ENCODE measurements at places on chromosomes 11 and 22. TPM values are rescaled to one million over a fixed set of nuclear protein-coding genes. Genes with fewer than 3 reads are reported as not detected.

The CD248 gene
- total RNA-seq = 28.2 TPM

The B3GAT3 gene
- 20.3 TPM for total RNA-seq

The C22orf31 gene
- total RNA-seq = not detected

The METTL15 gene
- total RNA-seq = 10.0 TPM

The MMP10 gene
- total RNA-seq = not detected

The SPTBN2 gene
- 7.5 TPM for total RNA-seq

The SHISAL1 gene
- total RNA-seq = 14.7 TPM

The ACR gene
- total RNA-seq = 0.42 TPM

The KRTAP5-2 gene
- not detected for total RNA-seq

- H3K4me3 ChIP-seq = no peak overlapping the region
- no peak for DNase-seq
- H3K36me3 ChIP-seq = no peaks in the 10 kb centered on the region
These were observed 136.1 kb downstream of the DCDC1 start for GRCh38 chr11:31233425-31233824.

DNA sequence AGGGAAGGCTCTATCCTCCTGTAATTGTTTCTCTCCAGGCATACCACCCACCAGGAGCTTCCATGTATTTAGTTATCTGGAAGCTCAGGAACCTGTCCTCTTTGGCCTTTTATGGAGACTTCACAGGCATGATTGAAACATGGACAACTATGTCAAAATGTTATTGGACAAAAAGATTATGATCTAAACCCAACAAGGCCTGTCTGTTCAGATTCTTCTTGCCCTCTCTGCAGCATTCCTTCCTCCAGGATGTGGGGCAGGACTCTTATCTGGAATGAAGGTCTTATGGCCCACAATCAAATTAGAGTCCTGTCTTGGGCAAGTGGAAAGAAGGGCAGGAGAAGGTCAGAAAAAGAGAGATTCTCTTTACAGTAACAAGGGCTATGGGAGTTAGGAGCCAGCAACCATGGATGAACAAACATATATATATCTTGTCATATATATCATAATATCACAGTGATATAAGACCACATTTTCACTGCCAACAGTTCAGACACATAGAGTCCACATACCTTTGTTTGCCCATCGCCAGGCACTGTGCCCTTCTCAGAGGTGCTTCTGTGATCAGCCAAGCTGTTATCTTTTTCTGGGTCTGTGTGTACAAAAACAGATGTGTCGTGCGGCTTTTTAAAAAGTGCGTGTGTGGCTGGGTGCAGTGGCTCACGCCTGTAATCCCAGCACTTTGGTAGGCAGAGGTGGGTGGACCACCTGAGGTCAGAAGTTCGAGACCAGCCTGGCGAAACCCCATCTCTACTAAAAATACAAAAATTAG lies 42.5 kb upstream of the SUSD2 start:
- H3K27me3 ChIP-seq = no peaks in the 10 kb centered on the region
- H3K4me3 ChIP-seq = no peak overlapping the region
- peaks cover 14% of the 10 kb centered on the region for H3K36me3 ChIP-seq

DNA sequence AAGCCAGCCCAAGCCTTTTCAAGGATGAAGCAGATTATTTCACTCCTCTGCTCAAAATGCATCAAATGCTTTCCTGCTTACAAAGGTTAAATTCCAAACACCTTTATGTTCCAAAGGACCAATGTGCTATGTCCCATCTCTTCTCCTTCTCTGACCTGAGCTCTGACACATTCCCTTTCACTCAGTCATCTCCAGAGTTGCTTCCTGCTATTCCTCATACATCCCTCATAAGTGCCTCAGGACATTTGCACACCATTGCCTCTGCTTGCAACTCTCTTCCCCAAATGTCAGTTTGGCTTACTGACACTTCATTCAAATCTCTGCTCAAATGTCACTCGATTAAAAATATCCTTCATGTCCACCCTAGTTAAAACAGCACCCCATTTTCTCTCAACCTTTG lies 53.3 kb upstream of the BMAL1 start:
- no peaks in the 10 kb centered on the region for H3K36me3 ChIP-seq
- no peak overlapping the region for H3K4me3 ChIP-seq
- DNase-seq = no peak
- no peaks in the 10 kb centered on the region for H3K27me3 ChIP-seq

GRCh38 chr11:6357222-6357621 lies 33.1 kb upstream of the SMPD1 start:
- peak overlapping the region; percentile 57 for H3K27ac ChIP-seq
- peaks cover 21% of the 10 kb centered on the region for H3K4me1 ChIP-seq
- no peaks in the 10 kb centered on the region for H3K36me3 ChIP-seq
- no peak for DNase-seq
- no peaks in the 10 kb centered on the region for H3K27me3 ChIP-seq

DNA sequence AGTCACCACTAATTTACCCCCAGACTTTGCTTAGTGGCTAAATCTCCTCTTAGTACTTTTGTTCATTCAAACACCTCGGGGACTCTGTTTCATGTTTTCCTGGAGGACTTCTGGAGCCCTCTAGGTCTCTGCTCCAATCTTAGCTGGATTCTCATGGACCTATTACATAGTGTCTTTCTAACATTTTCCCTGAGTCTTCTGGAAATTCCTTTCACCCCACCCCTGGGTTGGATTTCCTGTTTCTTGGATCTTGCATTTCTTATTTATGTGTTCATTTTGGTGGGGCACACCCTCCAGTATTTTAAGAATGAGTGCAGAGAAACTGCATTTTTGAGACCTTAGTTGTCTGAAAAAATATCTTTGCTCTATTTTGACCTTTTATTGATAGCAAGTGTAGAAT lies 220.1 kb downstream of the BLID start:
- H3K36me3 ChIP-seq = no peaks in the 10 kb centered on the region
- DNase-seq = no peak
- no peak overlapping the region for H3K4me3 ChIP-seq
- peaks cover 17% of the 10 kb centered on the region for H3K4me1 ChIP-seq
- no peaks in the 10 kb centered on the region for H3K27me3 ChIP-seq

DNA sequence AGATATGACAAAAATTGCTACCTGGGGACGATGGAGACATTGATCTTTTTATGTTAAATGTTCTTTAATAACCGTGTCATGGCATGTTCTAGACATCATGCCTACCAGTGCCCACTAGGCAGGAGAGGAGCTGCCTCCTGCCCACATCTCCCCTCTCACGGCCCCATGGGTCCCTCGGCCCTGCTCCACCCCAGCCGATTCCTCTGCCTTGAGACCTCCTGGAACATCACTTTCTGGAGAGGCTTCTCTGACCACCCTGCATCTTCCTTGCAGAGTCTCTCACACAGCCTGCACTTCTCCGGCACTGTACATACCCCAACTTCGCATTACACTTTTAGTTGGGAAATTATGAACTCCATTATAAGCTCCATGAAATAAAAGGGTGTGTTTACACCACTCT lies 16.8 kb downstream of the EFCAB6 start:
- no peak overlapping the region for H3K4me3 ChIP-seq
- no peaks in the 10 kb centered on the region for H3K36me3 ChIP-seq
- peak; percentile 89 for DNase-seq
- no peaks in the 10 kb centered on the region for H3K27me3 ChIP-seq
- H3K4me1 ChIP-seq = peaks cover 7% of the 10 kb centered on the region
- H3K27ac ChIP-seq = no peak overlapping the region

DNA sequence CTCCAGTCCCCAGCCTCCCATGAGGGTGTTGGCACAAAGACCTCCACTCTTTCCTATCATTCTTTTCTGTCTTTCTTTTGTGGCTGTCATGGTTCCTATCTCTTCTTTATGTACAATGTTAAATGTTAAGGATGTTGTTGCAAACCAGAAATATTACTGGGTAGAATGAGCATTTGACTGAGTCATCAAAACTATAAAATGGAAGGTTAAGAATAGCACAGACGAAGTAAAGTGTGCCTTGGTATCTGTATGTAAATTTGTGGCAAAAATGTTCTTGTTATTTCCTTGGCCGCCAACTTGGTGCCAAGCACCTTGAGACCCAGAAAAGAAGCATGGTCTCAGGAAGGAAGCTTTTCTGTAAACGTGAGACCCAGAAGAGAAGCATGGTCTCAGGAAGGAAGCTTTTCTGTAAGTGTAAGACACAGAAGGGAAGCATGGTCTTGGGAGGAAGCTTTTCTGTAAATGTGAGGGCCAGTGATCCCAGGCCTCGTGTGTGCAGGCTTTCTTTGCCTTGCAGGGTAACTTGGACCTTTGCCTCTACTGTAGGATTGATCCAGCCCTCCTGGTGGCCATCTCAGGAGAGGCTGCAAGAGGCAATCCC lies 6.7 kb upstream of the PKP3 start:
- H3K4me1 ChIP-seq = no peaks in the 10 kb centered on the region
- H3K27me3 ChIP-seq = no peaks in the 10 kb centered on the region
- H3K36me3 ChIP-seq = no peaks in the 10 kb centered on the region
- no peak for DNase-seq
- H3K4me3 ChIP-seq = no peak overlapping the region
- no peak overlapping the region for H3K27ac ChIP-seq

DNA sequence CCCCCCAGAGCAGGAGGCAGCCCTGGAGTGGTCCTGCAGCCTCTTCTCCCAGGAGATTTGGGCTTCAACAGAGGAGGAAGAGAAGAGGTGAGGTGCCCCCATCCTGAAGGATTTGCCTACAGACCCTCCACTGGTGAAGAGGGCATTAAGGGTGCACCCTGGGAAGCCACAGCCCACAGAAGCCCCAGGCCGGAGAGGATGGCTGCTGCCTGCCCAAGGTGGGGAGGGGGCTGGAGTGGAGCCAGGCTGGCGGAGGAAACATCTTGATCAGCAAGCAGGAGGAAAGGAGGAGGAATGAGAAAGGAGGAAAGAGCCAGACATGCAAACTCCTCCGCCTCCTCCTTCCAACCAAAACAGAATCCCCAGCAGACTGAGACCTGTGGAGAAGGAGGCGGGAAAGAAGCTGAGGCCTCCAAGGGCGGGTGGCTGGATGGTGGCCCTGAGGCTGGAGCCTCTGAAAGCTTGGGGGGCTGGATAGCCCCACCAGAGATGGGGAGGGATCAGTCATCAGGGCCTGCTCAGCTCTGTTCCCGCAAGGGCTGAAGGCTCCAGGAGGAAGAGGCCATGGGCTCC lies 31.3 kb downstream of the ARRB1 start:
- H3K36me3 ChIP-seq = no peaks in the 10 kb centered on the region
- DNase-seq = no peak
- no peaks in the 10 kb centered on the region for H3K27me3 ChIP-seq
- H3K27ac ChIP-seq = peak overlapping the region; percentile 65
- peaks cover 95% of the 10 kb centered on the region for H3K4me1 ChIP-seq
- no peak overlapping the region for H3K4me3 ChIP-seq

DNA sequence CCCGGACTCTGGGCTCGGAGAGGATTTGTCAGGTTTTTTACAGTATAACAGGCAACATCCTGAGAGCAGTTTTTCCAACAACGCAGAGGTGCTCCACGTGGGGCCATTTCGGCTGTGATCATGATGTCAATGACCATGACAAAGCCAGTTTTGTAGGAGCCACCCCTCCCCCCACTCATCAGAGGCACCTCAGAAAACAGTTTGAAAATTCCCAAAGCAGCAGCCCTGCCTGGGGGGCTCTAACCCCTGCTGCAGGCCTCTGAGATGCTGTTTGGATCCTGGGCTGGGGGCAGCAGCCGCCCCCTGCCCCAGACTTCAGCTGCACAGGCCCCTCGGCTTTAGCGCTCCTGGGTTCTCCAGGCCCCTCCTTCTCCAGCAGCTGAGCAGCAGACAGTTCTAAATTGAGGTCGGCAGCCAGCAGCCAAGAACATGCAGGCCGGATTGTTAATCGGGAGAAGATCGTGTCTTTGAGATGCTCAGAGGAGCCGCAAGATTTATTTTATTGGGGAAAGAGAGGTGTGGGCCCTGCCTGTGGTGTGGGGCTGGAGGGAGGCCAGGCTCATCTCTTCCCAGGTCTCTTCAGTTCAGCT lies 19.4 kb downstream of the NFAM1 start:
- H3K36me3 ChIP-seq = no peaks in the 10 kb centered on the region
- no peaks in the 10 kb centered on the region for H3K27me3 ChIP-seq
- no peaks in the 10 kb centered on the region for H3K4me1 ChIP-seq
- H3K27ac ChIP-seq = peak overlapping the region; percentile 50
- H3K4me3 ChIP-seq = no peak overlapping the region

DNA sequence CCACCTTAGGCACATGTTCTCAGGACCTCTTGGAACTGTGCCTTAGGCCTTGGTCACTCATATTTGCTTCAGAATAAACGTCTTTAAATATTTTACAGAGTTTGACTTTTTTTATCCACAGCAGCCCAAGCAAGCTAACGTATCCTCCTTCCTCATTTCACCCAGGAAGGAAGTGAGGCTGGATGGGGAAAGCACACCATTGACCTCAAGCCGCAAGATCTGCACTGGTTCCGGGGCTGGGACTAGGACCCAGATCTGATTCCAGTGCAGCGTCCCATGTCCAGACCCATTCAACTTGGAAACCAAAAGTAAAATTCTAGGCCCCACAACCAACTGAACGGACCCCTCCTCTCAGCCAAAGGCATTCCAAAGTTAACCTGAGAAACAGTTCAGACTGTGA lies 2.4 kb upstream of the LGALS12 start:
- no peak overlapping the region for H3K4me3 ChIP-seq
- no peaks in the 10 kb centered on the region for H3K36me3 ChIP-seq
- DNase-seq = no peak
- H3K27me3 ChIP-seq = no peaks in the 10 kb centered on the region

DNA sequence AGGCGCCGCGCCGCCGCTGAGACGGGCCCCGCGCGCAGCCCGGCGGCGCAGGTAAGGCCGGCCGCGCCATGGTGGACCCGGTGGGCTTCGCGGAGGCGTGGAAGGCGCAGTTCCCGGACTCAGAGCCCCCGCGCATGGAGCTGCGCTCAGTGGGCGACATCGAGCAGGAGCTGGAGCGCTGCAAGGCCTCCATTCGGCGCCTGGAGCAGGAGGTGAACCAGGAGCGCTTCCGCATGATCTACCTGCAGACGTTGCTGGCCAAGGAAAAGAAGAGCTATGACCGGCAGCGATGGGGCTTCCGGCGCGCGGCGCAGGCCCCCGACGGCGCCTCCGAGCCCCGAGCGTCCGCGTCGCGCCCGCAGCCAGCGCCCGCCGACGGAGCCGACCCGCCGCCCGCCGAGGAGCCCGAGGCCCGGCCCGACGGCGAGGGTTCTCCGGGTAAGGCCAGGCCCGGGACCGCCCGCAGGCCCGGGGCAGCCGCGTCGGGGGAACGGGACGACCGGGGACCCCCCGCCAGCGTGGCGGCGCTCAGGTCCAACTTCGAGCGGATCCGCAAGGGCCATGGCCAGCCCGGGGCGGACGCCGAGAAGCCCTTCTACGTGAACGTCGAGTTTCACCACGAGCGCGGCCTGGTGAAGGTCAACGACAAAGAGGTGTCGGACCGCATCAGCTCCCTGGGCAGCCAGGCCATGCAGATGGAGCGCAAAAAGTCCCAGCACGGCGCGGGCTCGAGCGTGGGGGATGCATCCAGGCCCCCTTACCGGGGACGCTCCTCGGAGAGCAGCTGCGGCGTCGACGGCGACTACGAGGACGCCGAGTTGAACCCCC lies 798 bp downstream of the BCR start:
- DNase-seq = no peak
- peaks cover 42% of the 10 kb centered on the region for H3K4me1 ChIP-seq
- no peaks in the 10 kb centered on the region for H3K27me3 ChIP-seq
- H3K27ac ChIP-seq = peak overlapping the region; percentile 86
- peak overlapping the region; percentile 68 for H3K4me3 ChIP-seq
- no peaks in the 10 kb centered on the region for H3K36me3 ChIP-seq

- no peak overlapping the region for H3K4me3 ChIP-seq
- H3K36me3 ChIP-seq = no peaks in the 10 kb centered on the region
- no peaks in the 10 kb centered on the region for H3K27me3 ChIP-seq
- no peak for DNase-seq
- H3K27ac ChIP-seq = no peak overlapping the region
These were observed 25.8 kb upstream of the CACNG2 start for GRCh38 chr22:36729321-36729720.
